ENCODE measurements at places on chromosomes 11 and 22.

DNA sequence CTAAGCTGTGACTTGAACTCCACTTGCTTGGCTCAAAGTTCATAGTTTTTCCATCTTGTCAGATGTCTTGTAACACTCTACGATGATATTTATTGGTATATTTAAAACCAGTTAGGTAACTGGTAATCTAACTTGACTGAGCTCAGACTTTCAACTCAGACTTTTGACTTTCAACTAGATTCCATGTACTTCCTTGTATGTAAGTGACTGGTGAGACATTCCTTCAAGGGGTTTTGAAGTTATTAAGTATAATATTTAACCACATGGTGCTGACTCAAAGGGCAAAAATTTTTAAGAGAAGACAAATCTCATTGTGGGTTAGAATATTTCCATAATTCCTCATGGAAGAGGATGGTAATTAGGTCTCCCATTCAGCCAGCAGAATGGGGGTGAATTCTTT lies 631.3 kb upstream of the ANO5 start:
- no peak for DNase-seq

DNA sequence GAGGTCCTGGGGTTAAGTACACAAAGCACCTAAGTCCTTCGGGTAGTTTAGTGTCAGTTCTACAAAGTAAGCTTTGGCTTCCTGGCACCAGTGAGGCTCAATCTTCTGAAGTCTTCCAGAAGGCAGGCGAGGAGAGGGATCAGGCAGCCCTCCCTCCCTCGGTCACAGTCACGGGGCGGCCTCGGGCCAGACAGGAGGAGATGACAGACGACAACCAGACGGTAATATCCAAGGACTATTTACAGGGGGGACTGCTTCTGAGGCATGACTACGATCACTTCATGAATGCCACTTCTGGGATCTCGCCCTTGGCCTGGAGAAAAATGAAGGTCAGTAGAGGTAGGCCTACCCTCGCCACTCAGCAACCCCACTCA lies 383 bp upstream of the TMEM223 start:
- no peak for DNase-seq

- DNase-seq: peak; percentile 41
Observed at GRCh38 chr11:59206635-59207034, 6.1 kb downstream of the MPEG1 start.

- no peak for DNase-seq
Observed at GRCh38 chr22:20076627-20077172, 3.3 kb upstream of the DGCR8 start.

GRCh38 chr11:16001899-16002426 lies 354.4 kb downstream of the SOX6 start:
- peak; percentile 98 for DNase-seq
